ENCODE measurements at places on chromosomes 13 and 19.
A peak's percentile ranks its signal among the peaks of the same experiment; 100 is the strongest.

DNA sequence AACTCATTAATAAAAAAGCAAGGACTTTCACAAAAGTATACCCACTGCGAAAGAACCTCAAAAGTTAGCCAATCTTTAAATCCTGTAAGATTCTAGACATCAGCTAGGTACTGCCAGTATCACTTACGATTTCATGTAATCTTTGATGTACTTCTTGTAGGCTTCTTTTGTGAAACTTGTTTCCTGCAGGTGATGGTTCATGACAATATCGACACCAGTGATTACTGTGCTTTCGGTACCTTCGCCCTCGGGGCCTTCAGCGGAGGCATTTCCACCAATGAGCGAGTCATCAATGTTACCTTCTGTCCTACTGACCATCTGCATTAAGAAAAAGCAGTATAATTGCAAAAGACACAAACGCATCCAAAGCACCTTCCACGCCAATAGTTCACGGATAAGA is 1.1 kb downstream of the TPT1 start:
- DNase-seq = no peak

DNA sequence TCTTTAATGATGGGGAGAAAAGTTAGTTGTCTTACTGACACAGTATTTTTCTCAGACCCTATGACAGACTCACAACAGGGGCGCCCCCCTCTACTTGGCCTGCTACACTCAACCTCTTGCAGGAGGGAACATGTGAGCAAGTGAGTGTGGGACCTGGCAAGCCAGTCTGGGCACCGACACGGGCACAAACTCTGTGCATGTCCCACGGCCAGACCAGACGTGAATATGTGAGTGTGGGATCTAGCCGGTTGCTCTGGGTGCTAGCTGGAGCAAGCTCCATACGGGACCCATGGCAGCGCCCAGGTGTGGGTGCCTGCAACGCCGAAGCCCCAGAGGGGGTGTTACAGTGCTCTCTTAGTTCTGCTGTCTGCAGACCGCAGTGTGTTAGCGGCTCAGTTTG is 1437.3 kb upstream of the MIR17HG start:
- DNase-seq = no peak

- DNase-seq = no peak
Measured at GRCh38 chr13:105773863-105774538, 761.5 kb downstream of the EFNB2 start.

DNA sequence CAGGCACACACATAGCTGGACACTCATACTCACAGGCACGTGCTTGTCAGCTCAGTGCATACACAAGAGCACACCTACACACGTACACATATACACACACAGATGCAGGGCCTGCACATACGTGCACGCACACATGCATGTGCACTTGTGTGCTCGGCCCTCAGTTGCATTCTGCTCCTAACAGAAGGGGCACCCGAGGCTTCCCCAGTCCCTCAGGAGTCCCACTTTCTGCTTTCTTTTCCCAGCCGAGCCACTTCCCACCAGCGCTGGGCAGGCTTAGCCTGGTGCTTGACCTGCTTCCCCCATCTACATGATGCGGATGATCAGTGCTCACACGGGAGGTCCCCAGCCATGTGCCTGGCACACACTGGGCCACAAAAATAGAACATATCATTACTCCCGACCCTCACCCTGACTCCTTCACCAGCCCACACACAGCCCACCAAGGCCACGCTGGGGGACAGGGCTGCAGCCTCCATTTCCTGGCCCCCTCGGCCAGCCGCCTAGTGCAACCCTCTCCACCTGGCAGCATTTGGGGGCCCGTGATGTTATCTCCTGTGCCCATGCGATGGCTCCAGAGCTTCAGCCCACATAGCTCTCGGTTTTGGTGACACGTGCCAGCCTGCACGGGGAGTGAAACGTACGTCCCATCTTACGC is 125.2 kb upstream of the SPACA7 start:
- no peak for DNase-seq

GRCh38 chr13:99859178-99860177 is 112.1 kb downstream of the ZIC5 start:
- no peak for DNase-seq

- no peak for DNase-seq
Measured at GRCh38 chr19:3471954-3472655, 8.2 kb downstream of the SMIM24 start.

GRCh38 chr13:19185865-19186645 is 4.4 kb upstream of the TUBA3C start:
- no peak for DNase-seq

DNA sequence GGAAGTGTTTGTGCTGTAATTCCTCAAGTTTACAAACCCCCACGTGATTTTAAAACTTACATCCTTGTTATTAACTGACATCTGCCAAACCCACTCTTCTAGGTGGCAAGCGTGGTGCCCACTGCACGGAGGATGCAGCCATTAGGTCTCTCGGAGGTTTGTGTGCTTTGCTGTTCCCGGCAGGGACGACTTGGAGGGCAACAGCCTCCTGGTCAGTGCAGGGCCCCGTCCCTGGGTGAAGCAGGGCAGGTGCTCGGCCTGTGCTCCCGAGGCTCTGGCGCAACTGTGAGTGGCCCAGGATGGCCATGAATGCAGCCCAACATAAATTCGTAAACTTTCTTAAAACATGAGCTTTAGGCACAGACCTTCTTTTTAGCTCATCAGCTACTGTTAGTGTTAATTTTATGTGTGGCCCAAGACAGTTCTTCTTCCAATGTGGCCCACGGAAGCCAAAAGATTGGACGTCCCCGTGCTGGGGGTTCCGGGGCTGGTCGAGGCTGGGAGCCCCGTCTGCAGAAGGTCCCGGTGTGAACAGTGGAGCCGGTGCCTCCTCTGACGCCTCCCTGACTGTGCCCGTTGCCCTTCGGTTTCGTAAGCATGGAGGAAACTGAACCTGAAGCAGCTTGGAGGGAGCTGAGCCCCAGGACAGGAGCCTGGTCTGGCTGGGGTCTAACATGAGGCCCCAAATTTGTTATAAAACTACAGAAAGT is 11.9 kb downstream of the GAS6 start:
- DNase-seq = no peak

DNA sequence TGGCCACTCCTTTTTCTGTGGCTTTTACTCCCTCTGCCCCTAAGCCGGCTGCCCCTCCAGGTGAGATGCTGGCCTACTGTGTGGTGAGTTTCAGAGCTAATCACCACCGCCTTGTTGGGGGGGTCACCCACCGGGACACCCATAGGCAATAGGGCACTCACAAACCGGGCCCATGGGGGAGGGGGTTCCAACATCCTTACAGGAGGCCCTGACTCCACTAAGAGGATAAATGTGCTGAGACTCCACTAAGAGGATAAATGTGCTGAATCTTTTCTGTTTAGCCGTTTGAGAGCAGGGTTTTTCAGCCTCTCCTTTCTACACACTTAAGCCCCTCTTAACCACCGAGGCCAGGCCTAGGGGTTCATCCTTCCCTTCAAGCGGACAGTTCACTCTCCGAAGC is 73.7 kb downstream of the SLC15A1 start:
- DNase-seq = no peak

DNA sequence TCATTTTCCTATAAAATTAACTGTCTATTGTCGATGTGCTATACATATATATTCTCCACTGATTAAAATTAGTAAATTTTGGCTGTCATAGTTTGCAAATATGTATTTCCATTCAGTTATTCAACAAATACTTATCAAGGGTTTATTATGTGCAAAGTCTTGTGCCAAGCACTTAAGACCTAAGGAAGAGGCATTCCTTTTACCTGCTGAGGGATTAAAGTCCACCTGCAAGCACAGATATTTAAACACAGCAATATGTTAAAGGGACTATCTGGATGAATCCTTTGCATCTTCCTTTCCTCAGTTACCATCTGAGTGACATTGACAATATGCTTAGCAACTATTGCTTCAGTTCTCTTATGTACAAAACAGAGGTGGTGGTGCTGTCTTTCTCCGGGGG is 89.3 kb downstream of the LIG4 start:
- DNase-seq = no peak

GRCh38 chr13:34025746-34026145 is 207.8 kb downstream of the RFC3 start:
- no peak for DNase-seq

DNA sequence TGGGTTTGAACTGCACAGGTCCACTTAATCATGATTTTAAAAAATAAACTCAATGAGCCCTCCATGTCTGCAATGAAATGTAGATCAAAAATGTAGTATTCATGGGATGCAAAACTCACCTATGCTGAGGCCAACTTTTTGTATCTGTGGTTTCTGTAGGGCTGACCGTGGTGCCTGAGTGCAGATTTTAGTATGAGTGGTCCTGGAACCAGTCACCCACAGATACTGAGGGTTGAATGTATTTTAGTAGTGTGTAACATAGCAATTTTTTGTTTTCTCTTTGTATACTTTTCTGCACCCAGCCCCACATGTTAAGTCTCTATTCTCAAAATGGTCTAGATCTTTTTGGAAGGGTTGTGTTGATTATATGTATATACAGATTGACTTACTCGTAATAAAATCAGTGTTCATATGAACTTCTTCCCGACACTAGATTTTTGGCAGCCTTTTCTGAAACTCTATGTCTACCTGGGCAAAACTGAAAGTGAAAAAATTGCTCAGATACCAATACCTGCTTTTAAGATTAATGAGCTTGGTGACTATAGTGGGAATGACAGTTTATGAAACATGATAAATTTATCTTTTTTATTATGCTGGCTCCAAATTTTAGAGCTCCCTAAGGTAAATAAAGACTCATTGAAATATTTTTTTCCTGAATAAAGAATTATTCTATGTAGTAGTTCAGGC is 51.6 kb downstream of the DNAJC15 start:
- no peak for DNase-seq

GRCh38 chr13:21641629-21642028 is 29.2 kb upstream of the FGF9 start:
- no peak for DNase-seq

DNA sequence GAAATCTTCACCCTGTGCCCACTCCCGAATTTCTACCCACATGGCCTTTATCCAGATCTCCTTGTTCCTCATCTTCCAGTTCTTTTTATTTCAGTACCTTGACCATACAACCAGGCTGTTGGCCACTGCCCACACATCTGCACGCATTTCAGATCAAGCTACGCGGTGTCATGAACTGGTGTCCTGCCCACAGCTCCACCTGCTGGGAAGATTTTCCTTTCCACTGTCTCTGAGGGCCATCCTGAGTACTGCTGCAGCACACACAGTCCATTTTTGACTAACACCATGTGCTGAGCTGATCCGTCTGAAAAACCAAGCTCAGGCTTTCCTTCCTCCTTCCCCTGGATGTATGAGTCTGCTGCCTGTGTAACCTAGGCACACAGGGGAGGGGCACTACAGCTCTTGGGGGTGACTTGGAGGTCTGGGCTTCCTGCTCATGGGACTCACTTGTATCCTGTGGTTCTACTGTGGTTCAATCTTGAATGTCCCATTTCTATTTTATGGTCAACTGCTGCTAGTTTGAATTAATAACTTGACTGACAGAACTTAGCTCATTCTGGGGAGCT is 71.9 kb downstream of the WASF3 start:
- no peak for DNase-seq

GRCh38 chr13:43475140-43475539 is 311.6 kb downstream of the ENOX1 start:
- peak; percentile 40 for DNase-seq

- DNase-seq = no peak
Measured at GRCh38 chr19:58554494-58555368, at the start of gene CHMP2A. CHMP2A (minus strand) TSS chr19:58555105; CDS start chr19:58554212, 893 bp downstream.

DNA sequence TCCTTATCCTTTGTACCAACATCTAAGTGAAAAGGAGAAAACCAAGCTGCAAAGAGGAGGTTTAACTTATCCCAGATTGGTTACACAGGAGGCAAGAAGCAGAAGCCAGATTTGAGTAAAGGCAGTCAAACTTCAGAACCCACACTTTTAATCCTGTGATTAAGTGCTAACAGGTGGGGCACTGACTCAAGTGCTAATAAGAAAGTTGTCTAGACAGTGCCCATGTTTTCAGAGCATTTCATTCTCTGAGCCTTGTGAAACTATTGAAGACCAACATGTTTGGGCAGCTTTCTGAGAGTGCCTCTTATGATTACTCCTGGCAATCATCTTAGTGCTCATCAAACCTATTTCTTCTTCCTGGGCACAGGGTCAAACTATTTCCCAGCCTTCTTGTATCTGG is 380.8 kb downstream of the KCNRG start:
- DNase-seq = peak; percentile 38

GRCh38 chr19:17289489-17289888 is 7.8 kb downstream of the ANKLE1 start:
- no peak for DNase-seq

GRCh38 chr19:40424637-40425449 is 949 bp downstream of the SERTAD1 start:
- no peak for DNase-seq

DNA sequence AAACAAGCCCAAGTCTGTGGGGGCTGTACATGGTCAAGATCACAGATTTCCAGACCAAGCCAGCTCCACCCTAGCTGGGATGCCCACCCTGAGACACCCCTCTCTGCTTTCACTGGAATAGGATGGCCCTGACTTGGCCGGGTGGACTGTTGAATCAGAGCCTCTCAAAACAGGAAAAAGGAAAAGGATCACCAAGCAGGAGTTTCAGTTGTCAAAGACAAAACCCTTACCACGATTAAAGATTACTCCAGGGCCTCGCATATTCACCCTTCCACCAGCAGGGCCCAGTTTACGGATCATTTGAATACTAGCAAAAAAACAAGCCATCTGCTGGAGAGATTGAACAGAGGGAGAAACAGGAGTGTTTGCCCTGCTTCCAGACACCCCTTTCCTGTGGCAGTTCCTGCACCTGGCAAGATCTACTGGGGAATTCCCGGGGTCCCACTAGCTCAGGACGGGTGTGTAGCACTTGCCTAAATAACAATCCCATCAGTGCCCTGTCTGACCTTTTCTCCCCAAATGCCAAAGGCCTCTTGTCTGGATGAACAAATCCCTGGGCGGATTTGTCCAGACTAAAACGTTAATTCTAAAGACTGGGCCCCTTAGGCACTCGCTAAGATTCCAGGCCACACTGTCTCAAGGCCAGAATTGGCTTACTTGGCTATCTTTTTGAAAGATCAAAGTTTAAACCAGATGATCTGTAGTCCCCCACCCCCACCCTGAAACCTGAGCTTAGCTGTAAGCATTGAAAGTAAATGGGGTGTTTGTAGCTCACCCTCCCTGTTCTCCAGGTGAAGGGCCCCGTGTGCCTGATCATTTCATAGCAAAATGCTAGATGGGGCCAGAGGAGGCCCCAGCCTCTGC is 38.4 kb downstream of the ACTN4 start:
- DNase-seq = peak; percentile 44

DNA sequence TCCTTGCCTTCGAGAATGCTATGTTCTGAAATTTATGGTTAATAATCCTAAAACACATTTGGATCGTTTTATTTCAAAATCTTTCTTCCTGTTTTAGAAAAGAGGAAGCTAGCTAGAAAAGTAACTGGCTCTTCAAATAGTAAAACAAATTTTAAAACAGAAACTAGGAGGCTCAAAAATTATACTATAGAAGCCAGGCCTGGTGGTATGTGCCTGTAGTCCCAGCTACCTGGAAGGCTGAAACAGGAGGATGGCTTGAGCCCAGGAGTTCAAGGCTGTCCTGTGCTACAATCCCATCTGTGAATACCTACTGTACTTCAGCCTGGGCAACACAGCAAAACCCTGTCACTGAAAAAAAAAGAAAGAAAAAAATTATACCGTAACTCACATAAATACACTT is 57.9 kb downstream of the ELF1 start:
- no peak for DNase-seq
